ENCODE measurements at places on chromosomes 6 and 20.

DNA sequence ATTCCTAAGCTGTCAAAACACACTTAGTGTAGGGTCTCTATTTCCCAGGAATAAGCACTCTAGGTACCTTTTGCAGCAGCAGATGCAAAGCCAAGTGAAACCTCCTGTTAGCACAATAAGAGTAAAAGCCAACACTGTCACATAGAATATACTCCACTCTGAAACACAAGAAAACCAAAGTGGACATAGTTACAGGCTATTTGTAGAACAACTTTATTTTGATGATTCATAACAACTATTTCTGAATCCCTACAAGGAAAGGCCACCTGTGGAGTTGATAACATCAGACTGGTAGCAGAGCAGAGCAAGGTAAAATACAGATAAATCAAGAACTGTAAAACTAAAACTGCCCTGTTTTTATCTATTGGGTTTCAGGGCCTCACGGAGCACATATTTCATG, 59.7 kb downstream of the ALDH5A1 start:
- DNase-seq, result no peak

DNA sequence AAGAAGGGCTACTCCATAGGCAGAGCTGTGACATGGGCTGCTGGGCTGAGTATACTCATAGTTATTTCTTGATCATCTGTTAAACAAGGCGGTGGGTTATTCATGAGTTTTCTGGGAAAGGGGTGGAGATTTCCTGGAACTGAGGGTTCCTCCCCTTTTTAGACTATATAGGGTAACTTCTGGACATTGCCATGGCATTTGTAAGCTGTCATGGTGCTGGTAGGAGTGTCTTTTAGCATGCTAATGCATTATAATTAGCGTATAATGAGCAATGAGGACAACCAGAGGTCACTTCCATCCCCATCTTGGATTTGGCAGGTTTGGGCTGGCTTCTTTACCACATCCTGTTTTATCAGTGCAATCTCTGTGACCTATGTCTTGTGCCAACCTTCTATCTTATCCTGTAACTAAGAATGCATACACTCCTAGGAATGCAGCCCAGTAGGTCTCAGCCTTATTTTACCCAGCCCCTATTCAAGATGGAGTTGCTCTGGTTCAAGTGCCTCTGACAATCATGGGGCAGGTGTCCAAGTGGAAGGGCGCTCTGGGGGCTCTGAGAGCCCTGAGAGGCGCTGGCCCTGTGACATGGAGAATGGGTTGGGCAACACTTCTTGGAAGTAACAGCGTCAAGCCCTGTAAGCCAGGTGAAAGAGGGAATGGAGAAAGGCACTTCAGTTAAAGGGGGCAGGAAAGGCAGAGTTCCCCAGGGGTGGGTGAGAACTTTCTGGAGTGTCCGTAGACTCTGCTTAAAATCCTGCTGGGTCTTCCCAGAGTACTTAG, 354.2 kb upstream of the SULF2 start:
- no peak for DNase-seq

DNA sequence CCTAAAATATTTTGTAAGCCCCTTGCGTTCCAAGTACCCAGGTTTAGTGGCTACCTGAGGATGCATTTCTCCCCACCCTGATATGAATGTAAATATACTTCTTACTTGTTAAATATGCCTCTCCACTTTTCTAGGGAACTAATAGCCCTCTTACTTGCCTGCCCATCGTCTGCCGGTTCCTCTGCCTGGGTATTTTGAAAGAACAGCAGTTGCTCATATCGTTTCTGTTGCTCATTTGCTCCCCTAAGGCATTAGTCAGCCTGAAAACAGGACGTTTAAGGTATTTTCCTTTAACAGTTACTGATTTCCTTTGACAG, 141.3 kb upstream of the CARMIL1 start:
- no peak for DNase-seq

DNA sequence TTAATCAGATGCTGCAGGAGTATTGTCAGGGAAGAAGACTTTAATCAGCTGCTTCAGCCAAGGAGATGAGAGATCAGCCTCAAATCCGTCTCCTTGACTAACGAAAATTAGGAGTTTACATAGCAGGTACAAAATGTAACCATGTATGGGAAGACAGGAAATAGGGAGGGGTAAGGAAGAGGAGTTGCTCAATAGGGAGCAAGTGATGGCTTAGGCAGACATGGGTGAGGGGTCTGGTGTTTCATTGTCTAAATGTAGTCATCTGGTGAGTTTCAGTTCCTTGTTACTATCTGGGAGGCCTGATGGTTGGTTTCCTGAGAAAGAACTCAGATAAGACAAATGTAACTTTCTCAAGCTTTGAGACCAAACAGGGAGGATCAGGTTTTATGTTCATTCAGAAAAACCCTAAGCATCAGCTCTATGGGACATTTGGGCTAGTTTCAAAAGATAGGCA, 217.3 kb upstream of the SULF2 start:
- no peak for DNase-seq

GRCh38 chr6:151661928-151662327, 145.6 kb upstream of the ESR1 start:
- DNase-seq, result no peak

- no peak for DNase-seq
Measured at GRCh38 chr6:5361396-5361795, 100.1 kb downstream of the FARS2 start.

DNA sequence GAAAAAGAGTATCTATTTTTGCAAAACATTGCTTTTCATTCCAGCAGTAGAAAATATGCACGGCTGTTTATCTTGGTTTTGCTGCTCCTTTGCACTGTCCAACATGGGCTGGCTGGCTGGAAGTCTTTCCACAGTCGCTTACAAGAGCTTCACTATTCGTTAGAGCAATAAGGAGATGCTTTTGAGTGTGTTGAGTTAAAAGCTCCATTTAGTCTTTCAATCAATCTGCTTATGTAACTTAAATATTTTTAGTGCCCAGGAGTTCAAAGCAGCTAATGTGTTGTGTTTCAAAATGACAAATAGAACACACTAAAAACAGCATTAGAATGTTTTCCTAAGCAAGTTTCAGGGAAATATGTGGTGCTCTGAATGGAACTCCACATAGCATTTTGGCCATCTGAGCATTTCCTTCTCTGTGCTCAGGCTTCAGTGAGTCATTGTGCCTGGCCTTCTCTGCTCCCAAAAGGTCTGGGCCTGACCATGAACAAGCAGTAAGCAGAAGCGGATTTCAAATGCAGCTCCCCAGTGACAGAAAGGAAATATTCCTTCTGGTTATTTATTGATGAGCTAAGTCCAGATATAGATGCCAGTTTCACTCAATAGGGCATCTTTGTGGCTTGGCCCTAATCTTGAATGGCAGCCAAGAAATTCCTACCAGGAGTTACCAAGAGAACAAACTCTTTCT, 580.3 kb downstream of the TENT5A start:
- no peak for DNase-seq

DNA sequence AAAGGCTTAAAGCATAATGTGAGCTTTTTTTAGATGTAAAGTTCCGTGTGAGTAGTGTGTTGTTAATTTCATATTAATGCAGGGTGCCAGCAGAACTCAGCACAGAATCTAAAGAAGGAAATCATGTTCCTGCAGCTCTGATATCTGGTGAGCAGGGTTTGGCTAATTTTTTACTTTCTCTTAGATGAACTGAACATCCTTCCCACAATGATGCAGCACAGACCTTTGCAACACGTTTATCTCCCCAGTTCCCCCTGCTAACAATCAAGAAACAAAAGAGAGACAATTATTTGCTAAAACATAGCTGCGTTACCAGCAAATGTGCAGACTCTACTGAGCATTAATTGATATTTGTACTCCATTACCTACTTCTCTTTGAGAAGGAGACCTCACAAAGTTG, 39.1 kb upstream of the ATXN1 start:
- DNase-seq, result no peak

DNA sequence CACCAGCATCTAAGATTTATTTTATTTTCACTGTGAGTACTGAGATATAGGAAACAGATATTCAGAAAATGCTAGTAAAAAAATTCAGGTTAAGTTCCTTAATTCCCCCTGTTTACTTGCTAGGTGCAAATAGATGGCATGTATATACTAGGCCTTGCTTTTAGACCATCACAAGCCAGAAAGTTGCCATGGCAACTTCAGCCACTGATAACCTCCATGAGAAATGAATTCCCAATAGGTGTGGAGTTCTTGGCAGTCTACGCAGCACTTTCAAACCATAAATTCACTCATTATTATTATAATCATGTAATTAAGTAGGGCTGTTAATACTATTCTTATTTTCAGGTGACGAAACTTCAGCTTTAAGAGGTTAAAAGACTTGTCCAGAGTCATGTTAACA, 251.6 kb upstream of the TFAP2D start:
- DNase-seq, result no peak

DNA sequence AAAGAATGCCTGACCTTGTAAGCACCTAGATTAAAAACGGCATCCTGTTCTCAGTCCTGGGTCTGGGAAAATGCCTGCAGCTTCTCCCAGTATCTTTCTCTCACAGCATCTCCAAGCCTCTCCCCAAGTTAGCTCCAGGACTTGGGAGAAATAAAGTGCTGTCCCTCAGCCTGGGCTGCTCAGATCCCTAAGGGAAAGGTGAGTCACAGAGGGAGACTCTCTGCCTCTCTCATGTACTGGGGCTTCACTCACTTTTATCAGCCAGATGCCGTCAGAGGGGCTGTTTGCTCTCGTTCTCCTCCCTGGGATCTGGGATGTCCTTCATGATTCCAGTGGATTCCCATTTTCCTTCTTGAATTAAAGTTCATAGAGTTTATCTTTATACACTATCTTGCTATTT, 293.6 kb downstream of the COL12A1 start:
- DNase-seq, result no peak

GRCh38 chr6:33761922-33762629, 15.4 kb upstream of the IP6K3 start:
- peak; percentile 60 for DNase-seq

DNA sequence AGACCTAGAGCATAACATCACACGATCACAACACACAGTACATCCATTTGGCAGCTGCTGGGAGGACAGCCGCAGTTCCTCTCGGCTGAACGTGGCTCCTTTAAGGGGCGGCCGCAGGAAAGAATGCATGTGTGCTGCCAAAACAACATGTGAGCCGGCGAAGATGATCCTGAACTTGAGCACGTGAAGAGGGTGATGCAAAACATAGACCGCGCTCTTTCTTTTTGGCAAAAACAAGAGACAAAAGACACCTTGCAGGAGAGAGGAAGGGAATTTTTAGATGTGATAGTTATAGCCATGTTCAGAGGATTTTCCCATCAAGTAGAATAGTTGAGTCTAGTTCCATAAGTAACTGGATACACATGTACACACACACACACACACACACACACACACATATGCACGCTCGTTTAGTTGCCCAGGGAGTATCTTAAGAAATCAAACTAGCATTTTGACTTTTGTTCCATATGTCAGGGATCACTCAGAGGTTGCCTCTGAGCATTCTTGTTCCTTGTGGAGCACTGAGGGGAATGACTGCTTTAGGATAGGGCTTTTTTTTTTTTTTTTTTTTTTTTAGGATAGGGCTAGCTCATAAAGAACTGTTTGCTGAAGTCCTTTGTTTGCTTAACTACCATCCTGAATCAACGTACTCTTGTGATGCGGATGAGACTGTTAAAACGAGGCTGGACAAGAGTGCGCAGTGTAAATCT, 21.7 kb upstream of the RANBP9 start:
- no peak for DNase-seq

- peak; percentile 59 for DNase-seq
Measured at GRCh38 chr6:15247500-15248450, 1.9 kb downstream of the JARID2 start.

- DNase-seq, result no peak
Measured at GRCh38 chr6:169083508-169083874, 170.2 kb downstream of the THBS2 start.

GRCh38 chr6:164882236-164882635, 427.2 kb downstream of the C6orf118 start:
- no peak for DNase-seq

DNA sequence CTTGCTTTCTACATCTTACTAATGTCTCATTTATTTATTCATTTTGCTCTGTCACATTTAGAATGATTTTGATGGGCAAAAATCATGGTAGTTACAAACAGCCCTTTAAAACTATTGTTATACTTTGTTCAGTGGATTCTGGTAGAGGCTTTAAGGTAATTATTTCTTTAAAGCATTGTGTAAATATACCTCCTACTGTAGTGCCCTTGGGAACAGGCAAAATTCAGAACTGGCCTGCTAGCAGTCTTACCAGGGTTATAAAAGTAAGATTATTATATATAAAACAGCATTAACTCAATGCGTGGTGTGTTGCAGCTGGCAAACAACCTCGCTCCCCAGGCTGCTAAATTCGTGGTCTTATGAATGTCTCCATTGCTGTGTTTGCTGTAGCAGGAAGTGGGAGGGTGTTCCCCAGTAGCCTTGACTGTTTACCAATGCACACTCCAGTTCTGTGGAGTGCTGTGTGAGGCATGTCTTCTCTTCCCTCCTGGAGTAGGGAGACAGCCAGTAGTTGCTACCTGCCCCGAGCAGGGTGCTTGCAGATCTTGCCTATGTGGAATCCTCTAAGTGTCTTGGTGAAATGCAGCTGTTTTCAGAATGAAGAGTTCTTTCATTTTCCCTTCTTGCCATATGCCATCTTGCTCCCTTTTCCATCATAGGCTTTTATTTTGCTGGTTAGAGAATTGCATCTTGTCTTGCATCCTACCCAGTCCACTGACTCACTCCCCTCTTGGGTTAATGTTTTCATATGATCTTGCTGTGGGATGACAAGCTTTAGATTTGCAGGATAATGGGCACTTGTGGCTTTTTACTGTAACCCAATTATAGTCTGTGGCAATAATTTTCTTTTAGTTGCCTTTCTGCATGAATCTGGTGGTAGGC, 45.3 kb downstream of the IGF2R start:
- DNase-seq, result no peak

DNA sequence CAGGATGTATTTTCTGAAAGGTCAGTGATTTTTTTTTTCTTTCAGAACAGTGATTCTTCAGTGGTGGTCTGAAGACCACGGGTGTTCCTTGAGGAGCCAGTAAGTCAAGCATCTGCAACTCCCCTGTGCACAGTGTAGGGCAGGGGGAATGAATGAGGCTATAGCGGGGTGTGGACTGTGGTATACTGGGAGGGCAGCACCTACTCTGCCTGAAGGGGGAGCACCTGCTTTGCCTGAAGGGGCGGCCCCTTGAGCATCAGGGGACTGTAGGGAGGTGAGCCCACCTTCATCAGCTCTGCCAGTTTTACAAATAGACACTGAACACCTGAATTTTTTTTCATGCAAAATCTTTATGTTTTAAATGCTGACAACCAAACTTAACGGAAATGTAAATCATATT, 77.5 kb upstream of the RIPOR2 start:
- no peak for DNase-seq
